ENCODE measurements at places on chromosomes 3 and 15. TPM values are rescaled to one million over a fixed set of nuclear protein-coding genes. Genes with fewer than 3 reads are reported as not detected.

Gene ACTRT3
- 4.6 TPM for total RNA-seq

Gene NR2E3
- 2.9 TPM for total RNA-seq

Gene SLC25A38
- 31.6 TPM for total RNA-seq

Gene LMAN1L
- total RNA-seq, result 0.15 TPM

Gene LRRC31
- total RNA-seq, result 7.5 TPM

Gene TM4SF4
- total RNA-seq, result 1.6 TPM

Gene PLSCR2
- total RNA-seq, result not detected

Gene GOLGA8O
- total RNA-seq, result 1.1 TPM

Gene PRR20G
- not detected for total RNA-seq

Gene PP2D1
- not detected for total RNA-seq

Gene CHST2
- 3.0 TPM for total RNA-seq

Gene HTR3E
- not detected for total RNA-seq

Gene KY
- total RNA-seq, result 0.33 TPM

Gene CTXN2
- not detected for total RNA-seq

Gene GOLGA6L10
- 1.6 TPM for total RNA-seq

Gene ZCWPW2
- 2.3 TPM for total RNA-seq

Gene TMEM40
- not detected for total RNA-seq

Gene PFKFB4
- total RNA-seq, result 5.2 TPM

Gene SPATA12
- total RNA-seq, result not detected

Gene CAMK2N2
- not detected for total RNA-seq

Gene INSYN1
- 8.3 TPM for total RNA-seq

Gene PAK6
- 9.5 TPM for total RNA-seq

Gene TRPM1
- total RNA-seq, result not detected

Gene LAMB2
- total RNA-seq, result 540 TPM

Gene TTC14
- 101 TPM for total RNA-seq

Gene STARD9
- total RNA-seq, result 27.5 TPM

Gene CFAP91
- total RNA-seq, result 25.2 TPM

All from breast epithelium (tissue), 4 donors.